T-cell (primary cell): ENCODE measurements at places on chromosomes 7 and 10.

GRCh38 chr10:132942101-132943057 is at the start of gene CFAP46:
Gene CFAP46, minus strand, starts transcription at chr10:132942570. Its CDS starts 86 bp downstream, at chr10:132942484.
- no peak for DNase-seq

DNA sequence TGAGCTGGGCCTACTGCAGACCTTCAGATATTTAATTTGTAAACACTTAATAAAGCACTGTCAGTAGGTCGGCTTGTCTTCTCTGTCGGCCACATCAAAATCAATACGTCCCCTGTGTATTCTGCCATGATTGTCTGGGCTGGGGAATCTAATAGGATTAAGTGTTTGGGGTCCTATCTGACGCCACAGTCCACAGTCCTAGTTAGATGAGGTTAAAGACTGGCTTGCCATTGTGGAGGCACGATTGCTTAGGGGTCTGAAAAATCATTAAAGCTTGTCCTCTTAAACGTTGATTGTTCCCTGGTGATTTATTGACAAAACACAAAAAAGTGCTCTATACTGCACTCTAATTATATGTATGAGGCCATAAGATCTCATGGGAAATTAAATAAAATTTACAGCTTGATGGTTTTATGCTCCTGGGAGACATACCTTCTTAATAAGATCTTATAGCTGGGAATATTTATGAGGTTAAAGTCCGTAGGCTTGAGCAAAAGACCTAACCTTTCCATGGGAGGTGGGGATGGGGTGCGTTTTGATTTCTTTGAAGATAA is 650.3 kb upstream of the GALNT17 start:
- DNase-seq: no peak

DNA sequence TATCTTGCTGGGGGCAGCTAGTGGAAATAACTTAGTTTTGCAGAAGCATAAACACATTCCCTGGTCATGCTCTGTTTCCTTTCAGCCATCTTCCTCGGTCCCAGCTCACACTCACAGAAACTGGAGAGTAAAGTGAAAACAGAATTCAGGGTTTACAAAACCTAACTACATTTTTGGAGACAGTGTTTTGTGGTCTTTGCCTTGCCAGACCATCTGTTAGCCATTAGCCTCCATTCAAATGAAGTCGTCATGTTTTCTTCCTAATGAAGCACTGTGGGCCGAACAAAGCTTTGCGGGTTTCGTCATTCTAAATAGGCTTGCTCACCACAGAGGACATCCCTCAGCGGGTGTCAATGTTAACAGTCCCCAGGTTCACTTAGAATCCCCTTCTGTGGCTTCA is 214.6 kb upstream of the TMEM72 start:
- DNase-seq: no peak

GRCh38 chr10:68625316-68625921 is 65.3 kb downstream of the TET1 start:
- DNase-seq: no peak

DNA sequence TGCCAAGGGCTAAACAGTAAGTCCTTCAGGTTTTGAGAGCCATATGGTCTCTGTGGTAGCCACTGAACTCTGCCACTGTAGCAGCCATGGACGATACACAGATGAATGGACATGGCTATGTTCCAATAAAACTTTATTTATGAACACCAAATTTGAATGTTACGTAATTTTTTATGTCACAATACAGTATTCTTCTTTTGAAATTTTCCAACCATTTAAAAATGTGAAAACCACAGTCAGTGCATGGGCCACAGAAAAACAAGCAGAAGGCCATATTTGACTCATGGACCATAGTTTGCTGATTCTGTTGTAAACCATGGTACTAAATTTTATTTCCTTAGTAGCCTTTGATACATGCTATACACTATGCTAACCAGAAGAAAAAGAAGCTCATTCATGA is 361.8 kb downstream of the MAGI2 start:
- no peak for DNase-seq

- DNase-seq: no peak
These were observed 86.6 kb downstream of the BBS9 start for GRCh38 chr7:33215992-33216391.

DNA sequence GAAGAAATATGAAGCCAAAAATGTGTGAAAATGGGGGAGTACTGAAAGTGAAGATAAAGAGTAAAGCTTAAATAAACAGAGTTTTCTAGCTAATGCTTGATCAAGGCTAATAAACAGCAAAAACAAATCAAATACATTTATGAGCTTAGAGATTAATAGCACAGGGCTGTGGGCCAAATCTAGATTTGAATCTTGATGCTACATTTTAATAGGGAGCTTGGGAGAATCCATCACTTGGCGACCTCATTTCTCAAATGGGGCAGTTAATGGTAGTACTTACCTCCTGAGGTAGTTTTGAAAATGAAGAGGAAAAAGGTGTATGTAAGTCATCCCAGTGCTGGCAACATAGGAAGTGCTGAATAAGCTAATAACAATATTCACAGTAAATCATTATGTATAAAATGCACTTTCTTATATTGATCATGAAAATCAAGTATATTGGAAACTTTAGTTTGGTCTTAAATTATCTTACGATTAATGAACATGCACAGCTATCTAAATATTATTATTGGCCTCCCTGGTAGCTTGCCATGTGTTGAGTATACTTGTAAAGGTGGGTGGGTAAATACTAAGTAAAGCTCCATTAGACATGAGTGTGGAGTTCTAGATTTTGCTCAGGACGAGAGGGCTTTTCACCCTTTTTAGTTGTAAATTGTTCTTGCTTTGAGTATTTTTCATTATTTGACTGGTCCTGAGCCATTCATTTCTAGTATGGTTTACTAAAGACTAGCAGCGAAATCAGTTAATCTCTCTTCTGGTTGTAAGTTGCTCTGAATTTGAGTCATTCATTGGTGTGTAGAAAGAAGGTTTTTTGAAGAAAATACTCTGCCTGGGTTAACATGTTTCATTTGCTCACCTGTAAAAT is 5.1 kb downstream of the BICC1 start:
- DNase-seq: no peak
